ENCODE measurements at places on chromosomes 16 and 17.

DNA sequence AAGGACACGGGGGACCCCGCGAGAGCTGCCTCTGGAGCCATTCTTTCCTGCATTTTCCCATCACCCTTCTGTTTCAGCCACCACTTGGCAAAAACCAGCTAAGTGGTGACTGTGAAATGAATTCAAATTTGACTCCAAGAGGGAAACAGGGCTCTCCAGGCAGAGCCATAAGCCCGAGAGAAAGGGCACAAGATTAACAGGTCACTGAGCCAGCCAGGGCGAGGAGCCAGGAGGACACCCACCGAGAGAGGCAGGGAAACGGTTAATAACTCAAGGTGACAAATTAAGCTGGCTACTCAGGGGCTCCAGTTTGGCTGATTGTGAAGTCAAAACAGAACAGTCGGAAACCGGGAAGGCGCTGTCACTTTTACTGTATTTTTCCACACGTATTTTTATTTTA lies 67.8 kb upstream of the SOX9 start:
- DNase-seq = no peak

GRCh38 chr17:16585796-16586195 lies 16.8 kb upstream of the ZNF287 start:
- DNase-seq = no peak

GRCh38 chr17:15213381-15214087 lies 51.6 kb downstream of the PMP22 start:
- DNase-seq = no peak

DNA sequence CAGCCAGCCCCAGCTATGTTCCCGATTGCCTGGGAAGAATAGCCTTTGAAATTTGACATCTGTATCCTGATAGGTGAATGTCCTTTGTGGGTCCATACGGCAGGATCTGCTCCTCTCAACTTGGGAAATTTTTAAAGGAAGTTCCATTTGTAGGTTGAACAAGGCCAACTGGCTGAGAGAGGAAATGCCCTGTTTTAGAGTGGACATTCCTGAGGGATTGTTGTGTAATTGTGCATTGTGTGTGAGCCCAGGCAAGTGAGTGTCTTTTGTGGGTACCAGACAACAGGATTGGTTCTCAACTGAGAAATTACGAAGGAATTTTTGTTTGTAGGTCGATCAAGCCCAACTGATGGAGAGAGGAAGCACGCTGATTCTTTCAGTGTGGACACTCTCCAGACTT lies 2.6 kb upstream of the CPHXL2 start:
- DNase-seq = no peak

- DNase-seq = no peak
Observed at GRCh38 chr17:3957735-3958599, 6.3 kb downstream of the ATP2A3 start.

DNA sequence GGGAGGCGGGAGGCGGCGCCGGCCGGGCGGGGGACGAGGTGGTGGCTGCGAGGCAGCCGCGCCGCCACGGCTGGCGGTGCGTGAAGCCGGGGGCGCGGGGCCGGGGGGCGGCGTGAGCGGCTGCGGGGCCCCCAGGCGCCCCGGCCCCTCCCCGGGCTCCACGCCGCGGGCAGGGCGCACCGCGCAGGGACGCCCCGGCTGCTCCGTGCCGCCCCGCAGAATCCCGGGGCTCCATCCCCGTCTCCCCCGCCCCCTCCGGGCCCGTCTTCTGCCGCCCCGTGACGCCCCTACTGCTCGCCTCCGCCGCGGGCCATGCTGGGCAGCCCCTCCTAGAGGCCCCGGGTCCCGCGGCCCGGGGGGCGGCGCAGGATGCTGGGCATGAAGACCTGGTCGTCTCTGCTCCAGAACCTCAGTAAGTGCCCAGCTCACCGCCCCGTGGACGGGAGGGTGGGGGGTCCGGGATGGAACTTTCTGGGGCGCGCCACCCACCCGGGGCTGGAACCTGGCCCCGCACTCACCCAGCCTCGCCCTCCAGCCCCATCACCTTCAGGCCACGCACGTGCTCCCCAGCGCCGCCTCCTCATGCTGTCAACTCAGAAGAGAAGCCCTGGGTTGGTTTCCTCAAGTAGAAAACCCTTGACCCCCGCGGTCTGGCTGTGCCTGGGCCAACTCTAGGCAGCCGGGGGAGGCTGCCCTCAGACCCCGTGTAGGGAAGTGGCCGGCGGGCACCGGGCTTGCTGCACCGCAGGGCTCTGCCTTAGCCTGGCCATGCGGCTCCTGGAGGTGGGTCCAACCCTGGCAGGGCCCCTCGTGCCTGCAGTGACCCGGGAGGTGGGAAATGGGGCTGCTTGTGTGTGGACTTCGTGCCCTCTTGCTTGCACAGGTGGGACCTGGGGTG lies 150.2 kb upstream of the GSE1 start:
- no peak for DNase-seq

DNA sequence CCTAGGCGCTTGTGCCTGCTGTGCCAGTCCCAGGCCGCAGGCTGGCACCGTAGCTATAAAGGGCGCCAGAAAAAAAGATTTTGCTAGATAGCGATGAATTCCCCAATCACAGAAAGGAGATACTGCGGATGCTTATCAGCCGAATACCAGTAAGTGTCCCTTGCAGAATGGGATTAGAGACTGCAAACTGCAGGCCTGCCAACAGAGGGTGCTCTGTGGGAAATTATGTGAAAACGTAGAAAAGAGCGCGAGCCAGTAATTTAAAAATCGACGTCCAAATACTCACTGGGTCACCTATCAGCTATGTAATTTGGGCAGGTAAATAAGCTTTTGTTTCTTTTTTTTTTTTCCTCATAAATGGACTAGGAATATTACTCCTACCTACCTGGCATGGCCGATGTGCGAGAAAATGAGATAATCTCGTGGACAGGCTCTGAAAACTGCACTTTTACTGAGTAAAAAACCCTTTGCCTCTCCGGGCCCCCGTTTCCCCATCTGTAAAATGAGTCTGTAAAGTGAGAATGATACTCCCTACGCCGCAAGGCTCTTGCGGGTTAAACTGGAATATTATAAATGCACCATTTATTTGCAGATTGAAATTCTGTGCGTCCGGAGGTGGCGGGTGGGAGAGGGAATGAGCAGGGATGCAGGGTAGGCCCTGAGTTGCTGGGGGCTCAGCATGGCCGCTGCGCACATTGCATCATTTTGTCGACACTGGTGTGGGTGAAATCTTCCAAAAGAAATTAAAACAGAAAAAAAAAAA lies 1.2 kb upstream of the COG1 start:
- peak; percentile 22 for DNase-seq

DNA sequence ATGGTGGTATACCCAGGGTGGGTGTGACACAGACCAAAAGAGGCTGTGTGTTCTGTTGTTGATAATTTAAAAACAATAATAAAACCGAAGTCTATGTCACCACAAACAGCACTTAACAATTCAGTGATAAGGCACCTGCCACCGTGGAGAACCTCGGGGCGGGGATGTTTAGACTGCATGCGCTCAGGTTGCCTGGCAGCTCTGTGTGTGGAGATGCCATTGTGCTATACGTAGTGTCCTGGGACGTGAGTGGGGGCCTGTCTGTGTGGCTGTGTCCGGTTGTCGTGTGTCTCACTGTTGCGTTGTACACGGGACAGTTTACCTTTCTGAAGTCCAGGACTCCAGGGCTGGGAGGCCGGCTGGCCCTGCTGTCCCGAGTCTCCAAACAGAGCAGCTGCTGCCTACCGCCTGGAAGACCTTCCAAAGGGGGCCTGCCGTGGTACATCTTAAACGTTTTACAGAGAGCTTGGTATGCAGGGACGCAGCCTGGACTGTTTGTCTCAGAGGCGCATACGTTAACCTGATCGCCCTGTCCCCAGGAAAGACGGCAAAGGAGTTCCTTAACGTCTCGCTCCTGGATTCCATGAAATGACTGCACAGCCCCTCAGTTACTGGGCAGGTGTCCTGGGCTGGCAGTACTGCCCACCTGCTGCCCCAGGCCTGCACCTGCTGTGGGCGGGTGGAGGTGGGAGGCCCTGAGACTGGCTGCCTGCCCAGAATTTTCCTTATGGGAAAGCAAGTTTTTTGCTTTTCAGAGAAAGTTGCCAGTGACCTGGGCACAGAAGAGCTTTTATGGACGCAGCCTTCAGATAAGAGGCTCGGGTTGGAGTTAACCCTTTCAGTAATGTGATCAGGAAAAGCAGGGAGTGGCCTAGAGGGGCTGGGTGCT lies 19.0 kb downstream of the SPIRE2 start:
- DNase-seq = no peak

DNA sequence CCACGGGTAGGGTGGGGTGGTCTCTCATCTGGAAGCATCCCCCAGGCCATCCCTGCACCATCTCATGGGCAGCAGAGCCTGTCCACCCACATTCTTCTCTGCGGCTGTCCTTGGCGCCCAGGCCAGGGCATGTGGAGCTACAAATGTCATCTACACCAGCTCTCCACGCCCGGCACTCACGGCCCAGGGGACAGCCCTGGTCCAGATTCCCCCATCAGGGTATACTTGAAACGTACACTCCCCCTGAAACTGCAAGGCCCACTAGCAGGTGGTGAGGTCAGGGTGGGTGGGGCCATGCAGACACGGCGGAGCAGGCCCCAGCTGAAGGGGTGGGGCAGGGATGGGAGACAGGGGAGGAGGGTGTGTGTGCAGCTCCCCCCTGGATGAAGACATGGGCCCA lies 3.2 kb upstream of the SOX8 start:
- no peak for DNase-seq

DNA sequence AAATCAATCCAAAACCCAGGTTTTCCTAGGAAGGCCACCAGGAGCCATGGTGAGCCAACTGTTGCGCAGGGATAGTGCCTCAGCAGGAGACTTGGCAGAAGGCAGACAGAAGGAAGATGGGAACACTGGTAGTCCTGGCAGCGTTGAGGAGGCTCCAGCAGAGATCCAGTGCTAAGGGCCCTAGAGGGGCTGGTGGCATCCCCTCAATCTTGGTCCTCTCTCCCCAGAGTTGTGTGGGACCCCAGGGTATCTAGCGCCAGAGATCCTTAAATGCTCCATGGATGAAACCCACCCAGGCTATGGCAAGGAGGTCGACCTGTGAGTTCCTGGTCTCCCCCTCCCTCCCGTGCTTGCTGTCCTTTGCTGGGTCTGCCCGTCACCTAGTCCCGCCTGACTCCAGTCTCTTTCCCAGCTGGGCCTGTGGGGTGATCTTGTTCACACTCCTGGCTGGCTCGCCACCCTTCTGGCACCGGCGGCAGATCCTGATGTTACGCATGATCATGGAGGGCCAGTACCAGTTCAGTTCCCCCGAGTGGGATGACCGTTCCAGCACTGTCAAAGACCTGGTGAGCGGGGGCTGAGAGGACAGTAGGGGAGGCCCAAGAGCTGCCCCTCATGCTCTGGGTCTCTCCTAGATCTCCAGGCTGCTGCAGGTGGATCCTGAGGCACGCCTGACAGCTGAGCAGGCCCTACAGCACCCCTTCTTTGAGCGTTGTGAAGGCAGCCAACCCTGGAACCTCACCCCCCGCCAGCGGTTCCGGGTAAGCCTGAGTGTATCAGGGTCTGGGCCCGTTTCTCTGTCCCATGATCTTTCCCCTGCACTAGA lies 5.7 kb downstream of the CFAP119 start:
- no peak for DNase-seq

GRCh38 chr17:17028059-17028877 lies 14.0 kb upstream of the MPRIP start:
- no peak for DNase-seq

GRCh38 chr16:3983081-3983520 lies 102.6 kb upstream of the CREBBP start:
- DNase-seq = no peak

DNA sequence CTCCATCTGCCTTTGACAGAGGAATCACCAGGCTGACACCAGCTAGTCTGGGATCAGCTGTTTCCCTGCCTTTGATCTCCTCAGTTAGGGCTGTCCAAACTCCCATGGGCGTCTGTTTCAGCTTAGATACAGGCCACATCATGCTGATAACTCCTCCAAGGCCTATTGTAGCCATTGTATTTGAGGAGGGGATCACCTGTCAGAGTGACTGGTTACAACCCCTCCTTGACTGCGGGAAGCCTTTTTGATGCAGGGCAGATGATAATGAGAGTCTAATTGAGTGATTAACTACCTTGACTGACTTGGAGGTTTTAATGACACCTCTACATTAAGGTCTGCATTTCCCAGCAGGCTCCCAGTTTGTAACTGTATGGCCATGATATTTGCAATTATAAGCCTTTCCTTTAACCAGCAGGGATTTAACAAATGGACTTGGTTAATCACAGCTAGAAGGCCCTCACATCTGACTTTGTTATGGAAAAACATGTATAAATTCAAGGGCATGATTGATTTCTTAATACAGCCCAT lies 863.5 kb downstream of the KCNJ2 start:
- DNase-seq = no peak

GRCh38 chr16:81527477-81528178 lies 83.0 kb downstream of the CMIP start:
- no peak for DNase-seq

DNA sequence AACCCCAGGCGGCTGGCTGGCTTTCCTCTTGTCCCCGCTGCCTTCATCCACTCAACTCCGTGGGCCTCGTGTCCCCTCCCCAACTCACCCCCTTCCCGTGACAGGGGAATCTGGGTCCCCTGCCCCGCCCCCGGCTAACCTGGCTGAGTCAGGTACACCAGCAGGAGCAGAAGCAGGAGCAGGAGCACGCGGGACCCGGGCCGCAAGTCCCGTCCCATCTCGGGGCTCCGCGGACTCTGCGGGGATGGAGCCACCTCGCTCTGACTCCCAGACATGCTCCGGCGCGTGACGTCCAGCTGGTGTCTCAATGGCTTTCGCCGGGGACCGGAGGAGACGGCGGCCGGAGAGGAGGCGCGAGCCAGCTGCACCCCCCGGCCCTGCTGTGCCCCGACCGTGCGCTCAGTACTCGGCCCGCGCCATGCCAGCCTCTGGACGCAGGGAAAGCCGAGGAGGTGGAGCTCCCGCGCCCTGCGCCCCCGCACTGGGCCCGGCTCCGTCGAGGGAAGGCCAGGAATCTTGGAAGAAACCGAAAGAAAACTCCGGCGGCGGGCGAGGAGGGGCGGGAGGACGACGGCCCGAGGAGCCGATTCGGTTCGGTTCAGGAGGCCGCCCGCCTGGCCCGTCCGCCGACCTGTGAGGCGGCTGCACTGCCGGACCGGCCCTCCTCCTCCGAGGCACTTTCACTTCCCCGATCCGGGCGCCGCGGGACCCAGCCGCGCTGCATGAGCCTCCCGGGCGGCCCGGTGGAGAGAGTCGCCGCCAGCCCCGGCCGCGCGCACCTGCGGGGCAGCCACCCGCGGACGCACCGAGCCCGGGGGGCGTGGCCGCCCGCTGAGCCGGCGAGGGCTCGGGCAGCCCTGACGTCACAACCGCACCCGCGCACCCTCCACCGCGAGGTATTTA lies at the start of the genes CXCL16 and ZMYND15:
TSS of gene CXCL16 (minus strand) at position 807 of the 903 bp plus-strand sequence. CDS start at position 218, 589 bp downstream.
TSS of gene ZMYND15 (plus strand) at position 712 of the 903 bp plus-strand sequence. CDS start 716 bp downstream, outside the sequence.
- DNase-seq = peak; percentile 19
